ENCODE measurements at places on chromosomes 3 and 15. TPM values are rescaled to one million over a fixed set of nuclear protein-coding genes. Genes with fewer than 3 reads are reported as not detected.

CHRFAM7A gene
- polyA plus RNA-seq: 6.9 TPM

XCR1 gene
- 0.15 TPM for polyA plus RNA-seq

CRABP1 gene
- polyA plus RNA-seq: 32.3 TPM

ALDH1A3 gene
- 5.7 TPM for polyA plus RNA-seq

NANOGP8 gene
- polyA plus RNA-seq: 0.76 TPM

MRPS22 gene
- 68.8 TPM for polyA plus RNA-seq

LIPC gene
- polyA plus RNA-seq: 15.6 TPM

ESYT3 gene
- polyA plus RNA-seq: 3.1 TPM

CNTN3 gene
- polyA plus RNA-seq: 5.1 TPM

DNA sequence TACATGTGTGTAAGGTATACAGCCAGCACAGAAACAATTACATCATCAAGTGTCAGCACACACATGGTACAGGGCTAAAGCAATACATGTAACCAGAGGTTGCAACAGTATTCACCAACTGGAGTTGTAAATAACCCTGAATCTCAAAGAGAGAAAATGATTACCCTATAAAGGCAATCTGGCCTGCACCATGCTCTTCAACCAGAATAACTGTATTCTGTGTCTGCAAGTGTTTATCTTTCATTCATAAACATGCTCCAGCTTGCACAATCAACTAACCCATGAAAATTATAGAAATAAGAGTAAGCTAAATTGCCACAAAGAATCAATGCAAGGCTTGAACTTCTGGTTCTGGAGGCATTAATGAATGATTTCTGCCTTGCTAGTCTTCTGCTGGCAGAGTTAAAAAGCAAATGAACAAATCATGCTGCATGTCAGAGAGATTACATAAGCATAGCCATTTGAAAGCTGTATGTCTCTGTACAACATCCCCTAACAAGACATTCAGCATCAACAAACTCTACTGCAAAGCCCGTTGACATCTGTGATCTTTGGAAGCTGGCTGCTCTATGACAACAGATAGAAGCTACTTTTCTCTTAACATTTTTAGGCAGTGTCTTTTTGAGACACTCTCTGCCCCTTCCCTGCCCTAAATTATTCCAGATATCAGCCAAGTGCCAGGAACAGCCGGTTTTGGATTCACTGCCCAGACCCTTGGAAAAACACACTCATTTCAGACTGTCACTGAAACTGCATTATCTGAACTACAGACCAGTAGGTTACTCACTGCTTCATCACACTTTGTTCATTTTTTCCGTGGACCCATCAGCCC, 871.0 kb downstream of the OTOL1 start:
- no peak for DNase-seq

DNA sequence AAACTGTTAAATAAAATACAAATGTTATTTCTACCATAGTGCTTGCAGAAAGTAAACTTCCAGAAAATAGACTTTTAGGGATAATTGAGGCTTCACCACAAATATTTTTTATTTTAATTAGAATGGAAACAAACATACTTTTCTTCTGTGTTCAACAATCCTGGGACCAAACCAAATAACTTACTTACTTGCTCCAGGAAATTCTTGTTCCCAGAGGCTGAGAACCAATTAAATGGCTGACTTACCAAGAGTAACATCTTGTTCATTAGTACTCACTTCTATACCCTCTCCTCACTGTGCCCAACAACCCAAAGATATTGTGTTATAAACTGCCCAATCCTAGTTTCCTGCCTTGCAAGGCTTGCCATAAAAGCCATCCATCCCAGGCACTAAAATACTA, 172.2 kb upstream of the PFN2 start:
- no peak for DNase-seq

- no peak for DNase-seq
Observed at GRCh38 chr15:66702787-66703539, 927 bp downstream of the SMAD6 start.

DNA sequence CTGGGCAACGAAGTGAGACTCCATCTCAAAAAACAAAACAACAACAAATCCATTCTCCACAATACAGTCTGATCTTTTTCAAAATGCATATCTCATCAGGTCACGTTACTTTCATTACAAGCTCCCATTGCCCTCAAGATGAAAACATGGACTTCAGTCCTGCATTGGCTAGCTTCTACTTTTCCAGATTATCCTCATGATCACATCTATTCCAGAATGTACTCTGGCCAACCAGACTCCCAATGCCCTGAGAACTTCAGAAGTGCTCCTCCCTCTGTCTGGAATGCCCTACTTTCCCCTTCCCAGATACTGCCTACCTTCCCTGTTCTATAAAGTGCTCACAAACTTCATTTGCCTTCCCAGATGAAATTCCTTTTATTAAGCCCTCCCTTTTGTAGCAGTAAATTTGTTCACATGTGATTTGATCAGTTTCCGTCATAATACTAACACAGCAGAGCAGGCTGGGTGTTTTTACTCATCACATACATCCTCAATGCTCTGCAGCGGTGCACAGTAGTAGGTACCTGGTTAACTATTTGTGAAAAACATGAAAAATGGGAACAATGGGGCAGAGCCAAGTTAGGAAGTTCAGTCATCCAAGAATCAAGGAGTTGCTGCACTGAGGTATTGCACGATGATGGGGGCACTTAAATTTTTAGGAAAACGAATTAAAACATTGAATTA, 5.3 kb downstream of the RPL22L1 start:
- DNase-seq: no peak

DNA sequence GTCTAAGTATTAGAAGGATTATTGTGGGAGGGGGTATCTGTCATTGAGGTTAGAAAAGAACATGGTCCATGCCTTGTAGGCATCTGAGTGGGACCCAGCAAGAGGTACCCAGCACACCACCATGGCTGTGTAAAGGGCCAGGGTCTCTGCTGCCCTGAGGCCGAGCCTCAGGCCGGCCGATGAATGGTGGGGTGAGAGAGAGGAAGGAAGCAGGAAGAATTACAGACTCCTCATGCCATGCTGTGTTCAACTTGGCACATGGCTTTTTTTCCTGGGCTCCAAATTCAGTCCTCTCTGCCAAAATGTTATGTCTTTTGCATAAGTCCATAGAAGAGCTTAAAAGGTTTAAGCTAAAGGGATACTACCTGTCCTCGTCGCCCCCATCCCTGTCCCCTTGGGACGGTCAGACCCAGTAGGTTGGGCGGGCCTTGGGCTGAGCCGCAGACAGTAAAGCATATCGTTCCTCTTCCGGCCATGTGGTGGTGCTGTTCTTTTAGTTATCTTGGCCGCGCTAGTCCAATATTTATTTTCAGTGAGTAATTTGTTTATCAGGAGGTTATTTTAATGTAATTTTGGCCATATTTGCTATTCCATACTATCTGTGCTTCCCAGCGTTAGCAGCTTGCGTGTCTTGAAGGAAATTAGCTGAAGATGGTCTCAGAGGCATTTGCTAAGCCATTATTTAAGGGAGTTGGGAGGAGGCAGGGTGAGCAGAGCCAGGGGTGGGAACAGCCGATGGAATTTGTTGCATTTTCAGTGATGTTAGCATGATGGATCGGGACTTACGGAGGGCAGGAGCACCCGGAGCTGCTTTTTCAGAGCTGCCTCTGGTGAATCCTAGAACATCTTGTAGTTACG, 152.4 kb downstream of the AGBL1 start:
- DNase-seq: peak; percentile 32

DNA sequence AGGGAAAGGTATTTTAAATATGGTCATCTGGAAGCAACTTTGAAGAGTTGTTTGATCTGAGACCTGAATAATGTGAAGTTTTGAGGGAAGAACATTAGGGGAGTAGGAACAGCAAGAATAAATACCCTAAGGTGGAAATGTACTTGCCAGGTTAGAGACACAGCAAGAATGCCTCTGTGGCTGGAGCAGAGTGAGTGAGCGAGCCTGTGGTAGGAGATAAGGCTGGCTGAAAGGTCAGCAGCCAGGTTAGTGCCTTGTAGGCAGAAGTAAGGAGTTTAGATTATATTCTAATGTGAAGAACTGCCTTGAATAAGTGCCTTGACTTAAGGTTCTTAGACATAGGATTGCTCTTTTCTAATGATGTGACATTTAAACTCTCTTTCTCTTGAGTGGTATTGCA, 18.3 kb downstream of the LRRC49 start:
- DNase-seq: no peak

DNA sequence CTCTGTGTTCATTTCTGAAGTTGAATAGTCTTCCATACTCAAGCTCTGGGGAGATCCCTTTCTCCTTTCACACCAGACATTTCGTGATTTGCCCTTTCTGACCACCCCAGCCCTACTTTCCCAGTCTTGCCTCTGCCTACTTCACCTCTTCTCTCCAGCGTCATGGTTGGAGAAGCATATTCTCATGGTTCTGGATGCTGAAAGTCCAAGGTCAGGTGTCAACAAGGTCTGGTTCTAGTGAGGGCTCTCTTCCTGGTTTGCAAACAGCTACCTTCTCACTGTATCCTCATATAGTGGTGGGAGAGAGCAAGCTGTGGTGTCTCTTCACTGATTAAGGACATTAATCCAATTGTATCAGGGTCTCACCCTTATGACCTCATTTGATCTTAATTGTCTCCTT, 169.4 kb downstream of the IGF1R start:
- DNase-seq: no peak

DNA sequence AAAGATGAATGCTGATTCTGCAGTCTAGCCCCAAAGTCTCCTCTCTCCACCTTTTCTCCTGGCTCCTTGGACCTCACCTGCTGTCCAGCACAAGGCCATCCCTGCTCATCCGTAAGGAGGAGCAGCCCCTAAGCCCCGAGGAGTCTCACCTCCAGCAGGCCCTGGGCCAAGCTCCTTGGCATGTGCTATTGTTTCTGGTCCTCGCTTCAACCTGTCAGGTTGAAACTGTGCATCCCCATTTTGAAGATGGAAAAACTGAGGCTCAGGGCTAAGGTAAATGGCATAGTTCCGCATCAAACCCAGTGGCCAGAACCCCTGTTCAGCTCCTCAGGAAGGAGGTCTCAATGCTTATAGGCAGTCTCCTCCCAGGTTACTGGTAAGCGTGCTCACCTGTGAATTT, 26.1 kb downstream of the CHDH start:
- no peak for DNase-seq

- peak; percentile 17 for DNase-seq
Observed at GRCh38 chr3:47250309-47251060, 32.1 kb downstream of the KIF9 start.

DNA sequence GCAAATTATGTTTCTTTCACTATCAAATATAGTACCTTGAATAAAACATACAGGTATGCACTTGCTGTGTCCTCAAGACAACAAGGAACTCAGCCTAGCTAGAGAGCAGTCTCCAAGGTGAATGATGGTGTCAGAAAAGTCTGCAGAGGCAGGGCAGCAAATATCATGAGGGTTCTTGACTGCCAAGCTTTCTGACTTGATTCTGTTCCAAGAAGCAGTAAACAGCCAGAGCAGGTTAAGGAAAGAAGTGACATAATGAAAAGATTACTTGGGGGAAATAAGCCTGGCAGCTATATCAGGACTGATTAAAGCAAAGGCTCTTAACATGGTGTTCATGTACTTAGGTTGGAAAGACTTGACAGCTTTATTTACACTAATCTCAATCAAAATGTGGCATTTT, 192.2 kb upstream of the GADL1 start:
- no peak for DNase-seq

GRCh38 chr3:181694805-181695660, 16.7 kb upstream of the SOX2 start:
- no peak for DNase-seq

GRCh38 chr3:140288595-140288994, 353.6 kb downstream of the CLSTN2 start:
- DNase-seq: no peak

GRCh38 chr3:144491333-144491732, 519.7 kb downstream of the DIPK2A start:
- DNase-seq: no peak

DNA sequence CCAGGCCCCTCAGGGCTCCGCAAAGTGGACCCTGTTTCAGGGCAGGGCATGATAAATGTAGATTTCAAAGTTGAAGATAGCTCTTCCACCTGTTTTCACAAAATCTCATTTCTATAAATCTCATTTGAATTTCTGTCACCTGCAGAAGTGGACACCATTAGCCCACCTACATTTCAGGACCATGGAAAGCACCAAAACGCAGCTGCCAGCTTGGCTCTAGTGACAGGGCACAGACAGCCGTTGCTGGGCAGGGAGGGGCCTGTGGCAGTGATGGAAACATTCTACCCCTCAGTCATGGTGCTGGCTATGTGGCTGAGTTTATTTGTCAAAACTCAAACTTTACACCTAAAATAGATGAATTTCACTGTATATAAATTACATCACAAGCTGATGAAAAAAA, 40.4 kb downstream of the PRR23E start:
- peak; percentile 62 for DNase-seq

GRCh38 chr3:148847351-148847750, 17.7 kb upstream of the CPA3 start:
- DNase-seq: no peak

GRCh38 chr15:80404761-80405553, 775 bp downstream of the ARNT2 start:
- DNase-seq: peak; percentile 52

DNA sequence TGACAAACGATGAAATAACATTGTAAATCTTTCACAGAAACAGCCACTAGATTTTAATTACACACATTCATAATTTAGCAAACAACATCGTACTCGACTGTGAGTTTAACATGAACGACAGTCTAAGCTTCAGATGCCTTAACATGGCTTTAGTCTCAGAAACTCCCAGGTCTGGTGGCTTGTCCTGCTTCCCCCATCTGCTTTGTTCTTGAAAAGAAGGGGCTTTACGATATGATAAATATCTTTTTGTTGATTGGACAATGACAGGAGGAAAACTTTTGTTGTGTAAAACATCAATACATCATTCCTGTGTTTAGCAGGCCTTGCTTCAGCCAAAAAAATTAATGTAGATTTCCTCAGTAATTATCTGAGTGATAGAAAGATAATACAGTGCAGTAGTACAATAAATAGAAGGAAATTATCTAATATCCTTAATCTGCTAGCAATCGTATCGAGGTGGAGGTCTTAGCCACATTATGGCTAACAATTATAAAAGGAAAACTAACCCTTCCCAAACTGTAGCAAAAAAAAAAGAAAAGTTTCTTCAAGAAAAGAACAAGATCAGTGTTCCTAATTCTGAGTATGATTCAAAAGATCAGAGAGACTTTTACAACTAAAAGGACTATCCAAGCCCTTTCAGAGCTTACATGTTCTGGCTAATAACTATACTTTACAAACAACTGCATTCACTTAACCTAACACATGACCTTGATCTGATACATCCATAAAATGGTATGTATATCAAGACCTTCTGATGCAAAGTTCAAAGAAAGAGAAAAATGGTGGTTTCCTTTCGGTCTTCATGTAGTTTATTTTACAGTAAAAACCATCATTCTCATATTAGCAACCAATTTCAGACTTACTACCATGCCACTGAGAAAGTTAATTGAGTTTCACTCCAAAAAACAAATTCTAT, 535.7 kb downstream of the FOXP1 start:
- DNase-seq: no peak

All from left kidney (tissue), 8 donors.